ENCODE measurements at places on chromosomes 13 and 19.

- no peak for DNase-seq
These were observed 55.0 kb downstream of the TSHZ3 start for GRCh38 chr19:31294189-31294588.

DNA sequence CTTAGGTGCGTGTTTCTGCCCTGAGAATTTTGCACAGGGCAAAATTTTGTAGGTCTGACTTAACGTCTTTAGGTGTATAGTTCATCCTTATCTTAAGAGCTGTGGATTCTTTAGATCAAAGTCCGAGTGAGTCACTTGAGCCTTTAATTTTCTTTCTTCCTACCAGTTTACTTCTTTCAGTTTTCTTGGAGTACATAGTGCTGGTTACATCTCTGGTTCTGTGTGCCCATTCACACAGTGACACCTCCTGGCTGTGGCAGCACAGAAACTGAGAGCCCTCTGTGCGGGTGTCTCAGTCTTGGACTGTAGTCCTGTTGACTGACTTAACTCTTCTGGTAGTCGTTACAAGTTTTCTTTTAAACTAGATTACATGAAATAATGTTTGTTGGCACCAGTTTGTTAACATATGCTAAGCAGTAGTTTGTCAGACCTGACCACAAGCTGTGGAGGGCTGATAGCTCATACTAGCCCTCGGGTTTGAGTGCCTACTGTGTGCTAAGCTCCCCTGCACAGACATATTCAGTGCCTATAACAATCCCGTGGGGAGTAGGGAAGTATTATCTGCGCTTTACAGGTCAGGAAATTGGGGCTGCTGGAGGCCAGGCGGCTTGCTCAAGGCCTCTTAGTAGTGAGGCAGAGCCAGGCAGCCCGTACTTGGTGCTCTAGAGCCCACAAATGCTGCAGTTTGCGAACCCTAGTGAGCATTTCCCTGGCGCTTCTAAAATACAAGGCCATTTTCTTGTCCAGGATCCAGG, 1.6 kb downstream of the GATAD2A start:
- DNase-seq: no peak

- no peak for DNase-seq
These were observed 41.0 kb upstream of the SOX21 start for GRCh38 chr13:94753327-94753726.

- no peak for DNase-seq
These were observed 14.0 kb downstream of the ZNF114 start for GRCh38 chr19:48283908-48284307.

- DNase-seq: no peak
These were observed 26.1 kb downstream of the NFIC start for GRCh38 chr19:3392480-3392879.

GRCh38 chr13:113448885-113449692, 4.2 kb downstream of the ADPRHL1 start:
- peak; percentile 91 for DNase-seq

DNA sequence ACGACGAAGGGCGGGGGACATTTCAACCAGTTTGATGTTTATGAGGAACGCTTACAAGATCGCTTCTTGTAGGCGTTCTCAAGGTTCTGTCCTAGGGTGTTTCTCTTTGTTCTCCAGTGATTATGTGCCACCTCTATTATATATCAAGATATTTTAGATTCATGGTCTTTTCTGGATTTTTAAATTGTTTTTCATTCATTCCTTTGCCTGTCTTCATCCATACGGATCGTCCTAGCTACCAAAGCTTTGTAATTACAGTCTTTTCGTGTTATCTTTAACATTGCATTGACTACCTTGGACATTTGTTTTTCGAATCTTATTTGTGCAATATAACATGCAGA, 342 bp upstream of the EID2 start:
- DNase-seq: no peak

Data from GM12864 (cell line).